ENCODE measurements at places on chromosomes 6 and 20.
A peak's percentile ranks its signal among the peaks of the same experiment; 100 is the strongest.

- no peak for DNase-seq
Observed at GRCh38 chr20:58028123-58028522, 200.3 kb downstream of the ANKRD60 start.

GRCh38 chr6:53790886-53791285, 3.9 kb upstream of the LRRC1 start:
- DNase-seq, result no peak

DNA sequence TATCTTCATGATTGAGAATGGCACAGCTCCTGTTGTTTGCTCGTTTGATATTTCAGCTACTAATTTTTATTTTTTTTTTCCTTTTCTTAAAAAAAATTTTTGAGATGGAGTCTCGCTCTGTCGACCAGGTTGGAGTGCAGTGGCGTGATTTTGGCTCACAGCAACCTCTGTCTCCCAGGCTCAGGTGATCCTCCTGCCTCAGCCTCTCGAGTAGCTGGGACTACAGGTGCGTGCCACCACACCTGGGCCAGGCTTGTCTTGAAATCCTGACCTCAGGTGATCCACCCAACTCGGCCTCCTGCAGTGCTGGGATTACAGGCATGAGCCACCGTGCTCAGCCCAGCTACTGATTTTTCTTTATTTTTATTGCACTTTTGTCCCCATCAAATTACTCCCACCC, 150.2 kb upstream of the SIM1 start:
- DNase-seq, result no peak

DNA sequence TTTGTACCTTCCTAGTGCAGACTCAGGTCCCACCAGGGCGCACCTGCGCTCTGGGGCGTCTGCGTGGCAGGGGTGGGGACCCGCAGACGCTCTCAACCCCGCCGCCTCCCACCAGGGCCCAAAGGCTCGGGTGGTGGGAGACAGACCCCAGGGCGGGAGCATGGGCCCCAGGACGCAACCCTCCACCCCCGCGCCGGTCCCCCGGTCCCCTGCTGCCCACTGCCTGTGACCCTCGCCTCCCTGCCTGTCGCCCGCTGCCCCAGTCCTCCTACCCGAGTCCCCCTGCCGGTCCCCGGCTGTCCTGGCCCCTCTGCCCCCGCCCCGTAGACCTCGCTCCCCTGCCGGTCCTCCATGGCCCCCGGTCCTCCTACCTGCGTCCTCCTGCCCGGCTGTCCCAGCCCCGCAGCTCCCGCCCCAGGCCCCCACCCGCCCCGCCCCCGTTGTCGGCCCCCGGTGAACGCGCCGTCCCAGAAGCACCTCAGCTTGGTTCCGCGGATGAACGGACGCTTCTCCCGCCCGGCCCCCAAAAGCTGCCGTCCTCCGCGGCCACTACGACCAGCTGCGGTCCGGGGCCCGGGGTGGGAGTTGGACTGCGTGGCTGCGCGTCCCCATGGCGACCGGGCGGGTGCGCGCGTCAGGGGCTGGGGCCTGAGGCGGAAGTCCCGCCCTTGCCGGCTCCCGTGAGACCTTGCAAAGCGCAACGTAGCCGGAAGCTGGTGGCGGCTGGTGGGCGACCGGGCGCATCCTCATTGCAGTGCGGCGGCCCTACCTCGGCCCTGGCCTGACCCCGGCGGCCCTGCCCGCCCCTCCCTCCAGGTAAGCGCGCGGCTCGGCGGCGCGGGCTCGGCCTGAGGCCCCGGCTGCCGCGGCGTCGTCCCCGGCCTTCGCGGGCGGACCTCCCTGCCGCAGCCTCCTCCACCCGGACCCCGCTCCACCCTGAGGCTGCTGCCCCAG, at the start of gene ARFGAP1:
Gene ARFGAP1 (plus strand): TSS at position 709 of the 954 bp plus-strand sequence. CDS start 2,768 bp downstream, outside the sequence.
- peak; percentile 90 for DNase-seq

DNA sequence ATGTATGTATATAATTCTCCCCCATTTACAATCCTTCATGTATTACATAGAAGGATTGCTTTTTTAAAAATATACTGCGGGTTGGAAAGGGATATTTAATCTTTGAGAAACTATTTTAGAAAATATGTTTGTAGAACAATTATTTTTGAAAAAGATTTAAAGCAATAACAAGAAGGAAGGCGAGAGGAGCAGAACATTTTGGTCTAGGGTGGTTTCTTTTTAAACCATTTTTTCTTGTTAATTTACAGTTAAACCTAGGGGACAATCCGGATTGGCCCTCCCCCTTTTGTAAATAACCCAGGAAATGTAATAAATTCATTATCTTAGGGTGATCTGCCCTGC, 3.6 kb downstream of the FOXC1 start:
- DNase-seq, result no peak

DNA sequence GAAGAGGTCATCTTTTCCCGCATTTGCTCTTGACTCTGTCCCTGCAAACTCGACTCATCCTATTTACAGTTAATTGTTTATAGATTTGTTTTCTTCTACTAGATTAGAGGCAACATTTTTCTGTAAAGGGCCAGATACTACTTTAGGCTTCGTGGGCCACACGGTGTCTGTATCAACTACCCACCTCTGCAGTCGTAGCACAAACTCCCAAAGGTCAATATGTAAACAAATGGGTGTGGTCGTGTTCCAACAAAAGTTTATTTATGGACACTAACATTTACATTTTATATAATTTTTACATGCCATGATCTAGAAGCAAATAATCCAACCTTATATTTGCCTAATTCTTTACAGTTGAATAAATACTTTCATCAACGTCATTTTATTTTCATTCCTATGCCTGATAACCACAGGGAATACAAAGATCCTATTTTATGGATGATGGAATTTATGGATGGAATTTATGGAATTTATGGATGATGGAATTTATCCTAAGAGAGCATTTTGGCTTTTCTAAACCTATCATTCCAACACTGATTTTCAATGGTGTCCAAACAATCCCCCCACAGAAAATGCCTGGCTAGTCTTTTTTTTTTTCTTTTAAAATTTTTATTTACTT, 232.8 kb downstream of the MYLK4 start:
- DNase-seq, result no peak

- DNase-seq, result peak; percentile 32
Observed at GRCh38 chr6:7215131-7215530, 97.9 kb downstream of the SSR1 start.

DNA sequence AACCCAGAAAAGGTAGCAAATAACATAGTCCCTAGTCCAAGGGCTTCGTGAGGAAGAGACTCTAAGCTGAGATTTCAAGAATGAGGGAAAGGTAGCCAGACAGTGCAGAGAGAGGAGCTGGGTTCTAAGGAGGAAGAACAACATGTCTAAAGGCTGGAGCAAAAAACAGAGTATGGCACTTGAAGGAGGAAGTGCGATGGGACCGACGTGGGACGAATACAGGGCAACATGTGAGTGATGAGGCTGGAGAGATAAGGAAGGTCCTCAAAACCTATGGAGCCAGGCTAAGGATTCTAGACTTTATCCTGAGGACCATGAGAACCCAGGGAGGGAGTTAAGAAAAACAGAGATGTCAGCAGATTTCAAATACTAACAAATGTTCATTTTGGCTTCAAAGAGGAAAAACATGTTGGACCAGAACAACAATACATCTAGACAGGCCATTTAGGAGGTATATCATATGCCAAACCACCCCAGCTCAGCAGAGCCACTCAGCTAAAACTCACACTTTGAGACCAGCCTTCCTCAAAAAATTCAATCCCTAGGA, 17.5 kb downstream of the ATXN1 start:
- DNase-seq, result no peak

DNA sequence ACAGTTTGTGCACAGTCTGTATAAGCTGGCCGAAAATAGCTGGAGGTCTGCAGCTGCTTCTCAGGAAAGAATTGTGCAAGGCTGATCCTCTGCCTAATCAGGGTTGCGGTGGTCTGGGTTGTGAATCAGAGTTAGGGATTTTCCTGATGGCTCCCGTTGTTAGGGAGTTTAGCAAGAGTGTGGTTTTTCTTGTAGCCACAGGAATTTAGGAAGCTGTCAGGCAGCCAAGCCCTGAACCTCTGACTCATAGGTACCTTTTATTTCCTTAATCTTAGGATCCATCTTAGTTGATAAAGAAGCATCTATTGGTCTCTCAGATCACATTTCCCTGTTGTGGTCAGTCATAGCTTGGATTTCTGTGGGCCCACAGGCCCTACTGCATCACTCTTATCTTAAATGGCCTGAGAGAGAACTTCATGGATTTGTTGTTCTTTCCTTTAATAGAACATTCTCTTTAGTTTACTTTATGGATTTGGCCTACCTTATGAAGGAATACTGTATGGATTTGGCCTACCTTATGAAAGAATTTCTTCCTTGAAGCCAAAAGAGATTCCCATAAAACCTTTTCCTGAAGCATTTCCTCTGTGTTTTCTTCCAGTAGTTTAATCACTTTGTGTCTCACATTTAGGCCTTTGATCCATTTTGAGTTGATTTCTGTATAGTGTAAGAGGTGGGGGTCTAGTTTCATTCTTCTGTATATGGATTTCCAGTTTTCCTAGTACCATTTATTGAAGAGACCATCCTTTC, 10.3 kb downstream of the KIF25 start:
- peak; percentile 98 for DNase-seq

GRCh38 chr20:21508230-21509078, 5.4 kb downstream of the NKX2-2 start:
- no peak for DNase-seq

DNA sequence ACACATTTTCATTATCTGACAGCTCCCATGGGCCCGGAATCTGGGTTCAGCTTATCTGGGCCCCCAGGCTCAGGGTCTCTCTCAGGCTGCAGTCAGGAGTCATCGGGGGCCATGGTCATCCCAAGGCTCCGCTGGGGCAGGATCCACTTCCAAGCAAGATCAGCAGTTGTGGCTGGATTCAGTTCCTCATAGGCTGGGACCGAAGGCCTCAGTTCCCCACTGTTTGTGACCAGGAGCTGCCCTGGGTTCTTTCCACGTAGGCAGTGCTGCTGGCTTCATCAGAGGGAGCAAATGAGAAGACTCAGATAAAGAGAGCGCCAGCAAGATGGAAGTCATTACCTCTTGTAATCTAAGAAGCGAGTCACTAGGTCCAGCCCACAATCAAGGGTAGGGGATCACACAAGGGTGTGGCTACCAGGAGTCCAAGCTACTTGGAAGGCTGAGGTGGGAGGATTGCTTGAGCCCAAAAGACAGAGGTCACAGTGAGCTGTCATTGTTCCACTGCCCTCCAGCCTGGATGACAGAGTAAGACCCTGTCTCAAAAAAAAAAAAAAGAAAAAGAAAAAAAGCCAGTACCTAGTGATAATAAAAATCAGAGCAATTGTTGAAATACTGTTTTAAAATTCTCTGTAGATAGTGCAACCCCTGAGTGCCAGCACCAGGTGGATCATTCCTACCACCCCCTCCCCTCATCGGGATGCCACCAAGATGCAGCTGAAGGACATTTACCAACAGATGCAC, 162.7 kb downstream of the NFATC2 start:
- DNase-seq, result no peak

DNA sequence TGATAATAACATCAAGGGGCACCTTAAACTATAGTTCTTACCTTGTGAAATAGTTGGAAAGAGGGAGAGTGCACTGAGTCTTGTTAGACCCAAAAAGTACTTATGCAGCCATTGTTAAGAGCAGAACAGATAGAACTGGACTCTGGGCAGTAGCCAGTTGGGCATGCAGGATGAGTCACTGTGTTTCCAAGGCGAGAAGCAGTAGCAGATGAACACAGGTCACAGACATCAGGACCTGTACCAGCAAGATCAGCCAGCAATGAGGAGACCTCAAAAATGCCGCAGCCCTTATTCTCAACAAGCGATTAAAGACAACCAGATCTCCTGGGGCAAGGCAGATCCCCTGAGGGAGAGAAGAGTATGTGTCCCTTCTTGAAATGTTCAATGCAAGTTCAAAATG, 79.0 kb downstream of the SAMD3 start:
- peak; percentile 18 for DNase-seq

DNA sequence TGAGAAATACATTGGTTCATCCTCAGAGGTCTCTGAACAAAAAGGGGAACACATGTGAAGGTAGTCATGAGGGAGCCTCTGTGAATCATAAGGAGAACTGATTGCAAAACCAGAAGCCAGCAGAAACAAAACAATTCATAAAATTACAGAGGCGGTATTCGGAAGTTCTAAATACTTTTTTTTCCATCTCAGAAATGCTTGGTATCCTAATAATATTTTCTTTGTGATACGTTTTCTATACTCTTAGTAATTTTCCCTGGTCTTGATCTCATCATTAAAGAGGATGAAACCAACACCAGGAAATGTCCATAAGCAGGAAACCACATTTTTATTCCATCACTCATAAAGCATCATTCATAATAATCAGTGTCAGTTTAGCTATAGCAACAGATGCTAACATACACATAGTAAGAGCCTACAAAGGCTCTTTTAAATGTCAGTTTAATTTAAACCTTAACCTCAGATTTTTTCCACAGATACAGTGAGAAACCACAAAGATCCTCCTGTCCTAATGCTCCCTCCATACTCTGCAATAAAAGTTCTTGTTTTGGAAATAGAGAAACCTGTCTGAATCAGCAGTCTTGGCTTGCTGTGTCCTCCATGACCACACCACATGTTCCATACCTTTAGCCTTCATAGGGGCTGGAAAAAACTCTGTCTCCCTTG, 29.2 kb downstream of the SGK1 start:
- DNase-seq, result peak; percentile 97

DNA sequence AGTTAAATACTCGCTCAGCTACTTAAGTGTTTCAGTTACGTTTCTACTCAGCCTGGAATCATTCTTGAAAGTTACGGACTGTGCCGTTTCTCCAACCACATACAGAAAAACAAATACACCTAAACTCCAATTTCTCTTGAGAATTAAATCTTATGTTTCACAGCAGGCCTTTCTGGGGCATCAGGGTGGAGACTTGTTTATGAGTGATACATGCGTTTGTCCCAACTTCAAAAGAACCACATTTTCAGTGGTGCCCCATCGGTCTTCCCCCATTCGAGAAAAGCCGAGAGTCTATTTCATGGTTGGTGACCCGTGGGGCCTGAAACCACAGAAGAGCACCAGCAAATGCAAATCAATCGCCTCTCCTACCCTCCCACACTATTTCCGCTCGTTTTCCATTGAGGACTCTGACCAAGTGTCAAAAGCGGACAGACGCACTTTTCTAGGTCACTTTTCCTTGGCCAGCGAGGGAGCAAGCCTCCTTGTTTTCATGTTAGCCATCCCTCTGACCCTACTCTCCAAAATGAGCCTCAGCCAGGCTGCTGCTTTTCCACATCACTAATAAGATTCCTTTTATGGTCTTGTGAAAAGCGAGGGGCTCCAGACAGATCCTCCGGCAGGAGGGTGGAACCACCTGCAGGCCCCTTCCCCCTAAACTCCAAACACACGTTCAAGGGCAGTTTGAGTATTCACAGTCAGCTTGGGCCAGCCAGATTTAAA, 3.1 kb downstream of the JAG1 start:
- peak; percentile 30 for DNase-seq
